ENCODE measurements at places on chromosomes 2 and 18.

GRCh38 chr2:208025037-208025813 lies at the start of gene PLEKHM3:
TSS of gene PLEKHM3 (minus strand) at chr2:208025527. CDS start at chr2:208001639, 23,888 bp downstream.
- DNase-seq: peak; percentile 67

- DNase-seq: no peak
These were observed 66.7 kb downstream of the EMILIN2 start for GRCh38 chr18:2913398-2914005.

GRCh38 chr2:23385351-23385747 lies 370 bp downstream of the KLHL29 start:
- peak; percentile 32 for DNase-seq

DNA sequence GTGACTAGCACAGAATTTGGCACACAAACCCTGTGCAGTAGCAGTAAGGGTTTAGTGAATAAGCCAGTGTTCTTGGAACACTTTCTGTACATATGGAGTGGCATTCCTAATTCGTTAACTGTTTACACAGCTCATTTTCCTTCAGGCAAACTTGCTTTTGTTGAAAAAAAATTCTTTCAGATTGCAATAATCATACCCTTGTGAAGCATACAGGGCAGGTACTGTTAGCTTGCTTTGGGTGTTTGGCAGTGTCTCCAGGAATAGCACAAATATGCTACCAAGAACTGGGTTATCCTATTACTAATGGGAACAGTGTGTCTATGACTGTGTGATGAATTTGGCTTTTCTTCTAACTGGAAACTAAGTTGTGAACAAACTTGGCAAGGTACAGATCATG lies 33.4 kb downstream of the UGP2 start:
- DNase-seq: no peak

GRCh38 chr18:40035966-40036365 lies 1919.1 kb upstream of the PIK3C3 start:
- no peak for DNase-seq

- no peak for DNase-seq
These were observed 57.4 kb upstream of the PGAP1 start for GRCh38 chr2:196983934-196984333.

- DNase-seq: no peak
These were observed 102.2 kb upstream of the UXS1 start for GRCh38 chr2:106296182-106296815.

Data from NCI-H2171 (cell line).